ENCODE measurements at places on chromosomes 13 and 19. TPM values are rescaled to one million over a fixed set of nuclear protein-coding genes. Genes with fewer than 3 reads are reported as not detected.

BEST2 gene
- total RNA-seq: not detected

RFPL4A gene
- total RNA-seq: not detected

CEACAM8 gene
- total RNA-seq: not detected

CLEC4M gene
- total RNA-seq: not detected

CABP5 gene
- not detected for total RNA-seq

LILRB4 gene
- not detected for total RNA-seq
